Hepatocyte (in vitro differentiated cells): ENCODE measurements at places on chromosomes 1 and 21. TPM values are rescaled to one million over a fixed set of nuclear protein-coding genes. Genes with fewer than 3 reads are reported as not detected.
A peak's percentile ranks its signal among the peaks of the same experiment; 100 is the strongest.

DNA sequence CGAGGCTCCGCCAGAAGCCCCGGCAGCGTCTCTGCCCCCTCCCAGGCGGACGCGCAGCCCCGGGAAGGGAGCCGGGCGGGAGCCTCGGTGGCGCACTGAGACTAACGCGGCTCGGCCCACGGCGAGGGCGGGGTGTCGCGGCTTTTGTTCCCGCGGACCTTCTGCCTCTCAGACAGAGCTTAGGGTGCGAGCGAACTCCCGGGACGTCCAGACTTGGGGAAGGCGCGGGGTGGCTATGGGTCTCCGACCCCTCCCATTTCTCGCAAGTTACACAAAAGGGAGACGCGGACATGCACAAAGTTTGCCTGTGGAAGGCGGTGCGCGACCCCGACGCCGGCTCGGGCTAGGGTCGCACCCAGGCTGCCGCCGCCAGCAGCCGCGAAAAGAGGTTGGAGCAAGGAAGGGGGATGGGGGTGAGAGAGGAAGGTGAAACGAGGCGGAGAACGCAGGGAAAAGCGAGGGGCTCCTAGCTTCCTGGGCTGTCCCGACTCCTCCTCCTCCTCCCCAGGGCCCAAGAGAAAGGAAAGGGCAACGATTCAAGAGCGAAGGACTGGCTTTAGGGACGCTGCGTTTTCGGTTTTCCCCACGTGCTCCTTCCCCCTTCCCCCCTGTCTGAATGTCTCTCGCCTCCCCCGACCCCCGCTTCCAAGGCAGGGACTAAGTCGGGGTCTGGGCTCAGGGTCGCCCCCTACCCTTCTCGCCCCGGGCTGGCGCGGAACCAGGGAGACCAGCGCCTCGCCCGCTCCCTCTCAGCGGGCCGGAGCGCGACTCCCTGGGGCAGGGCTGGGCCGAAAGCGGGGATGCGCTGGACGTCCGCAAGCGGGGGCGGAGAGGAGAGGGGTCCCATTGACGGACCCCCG, 729 bp downstream of the APP start:
- peak; percentile 69 for DNase-seq
- no peaks in the 10 kb centered on the region for H3K36me3 ChIP-seq
- no peaks in the 10 kb centered on the region for H3K27me3 ChIP-seq
- H3K4me3 ChIP-seq, result peak overlapping the region; percentile 99
- H3K27ac ChIP-seq, result peak overlapping the region; percentile 92
- peaks cover 30% of the 10 kb centered on the region for H3K4me1 ChIP-seq

DNA sequence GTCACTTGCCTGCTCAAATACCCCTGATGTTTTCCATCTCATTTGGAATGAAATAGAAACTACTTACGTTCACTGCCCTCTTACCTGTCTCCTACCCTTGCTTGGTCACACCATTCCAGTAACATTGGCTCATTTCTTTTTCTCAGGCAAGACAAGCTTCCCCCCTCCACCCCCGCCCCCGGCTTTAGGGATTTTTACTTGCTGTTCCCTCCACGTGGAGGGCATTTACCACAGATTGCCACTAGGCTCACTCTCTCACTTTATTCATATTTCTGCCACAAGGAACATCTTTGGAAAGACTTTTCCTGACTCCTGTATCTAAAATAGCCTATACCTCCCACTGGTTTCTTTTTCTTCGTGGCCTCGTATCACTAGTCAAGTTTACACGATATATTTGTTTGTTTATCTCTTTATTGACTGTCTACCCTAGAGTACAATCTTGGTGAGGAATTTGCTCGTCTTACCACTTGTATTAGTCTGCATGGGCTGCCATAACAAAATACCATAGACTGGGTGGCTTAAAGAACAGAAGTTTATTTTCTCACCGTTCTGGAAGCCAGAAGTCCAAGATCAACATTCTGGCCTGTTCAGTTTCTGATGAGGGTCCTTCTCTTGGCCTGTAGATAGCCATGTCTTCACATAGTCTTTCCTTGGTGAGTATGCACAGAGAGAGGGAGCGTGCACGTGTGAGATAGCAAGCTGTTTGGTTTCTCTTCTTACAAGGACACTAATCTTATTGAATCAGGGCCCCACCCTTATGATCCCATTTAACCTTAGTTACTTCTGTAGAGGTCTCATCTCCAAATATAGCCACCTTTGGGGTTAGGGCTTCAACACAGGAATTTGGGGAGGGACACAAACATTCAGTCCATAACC, 126.2 kb downstream of the NRDC start:
- no peak overlapping the region for H3K27ac ChIP-seq
- no peaks in the 10 kb centered on the region for H3K27me3 ChIP-seq
- no peak overlapping the region for H3K4me3 ChIP-seq
- no peaks in the 10 kb centered on the region for H3K4me1 ChIP-seq

GRCh38 chr1:179146476-179146875, 64.6 kb downstream of the TOR3A start:
- no peaks in the 10 kb centered on the region for H3K27me3 ChIP-seq
- DNase-seq, result no peak
- peaks cover 16% of the 10 kb centered on the region for H3K4me1 ChIP-seq
- no peak overlapping the region for H3K27ac ChIP-seq

Gene CELA2B
- total RNA-seq, result 0.73 TPM in 1 of 2 replicates, not detected in the other

- H3K27ac ChIP-seq, result no peak overlapping the region
- no peak for DNase-seq
- no peaks in the 10 kb centered on the region for H3K4me1 ChIP-seq
- H3K27me3 ChIP-seq, result no peaks in the 10 kb centered on the region
- H3K36me3 ChIP-seq, result no peaks in the 10 kb centered on the region
- no peak overlapping the region for H3K4me3 ChIP-seq
Observed at GRCh38 chr1:51415963-51416362, 85.6 kb upstream of the TTC39A start.

GRCh38 chr1:63777286-63777685, 3.5 kb downstream of the ROR1 start:
- no peak overlapping the region for H3K27ac ChIP-seq
- H3K27me3 ChIP-seq, result no peaks in the 10 kb centered on the region
- H3K36me3 ChIP-seq, result no peaks in the 10 kb centered on the region
- peaks cover 54% of the 10 kb centered on the region for H3K4me1 ChIP-seq
- DNase-seq, result no peak

- H3K36me3 ChIP-seq, result no peaks in the 10 kb centered on the region
- peak overlapping the region; percentile 95 for H3K27ac ChIP-seq
- no peak for DNase-seq
- no peak overlapping the region for H3K4me3 ChIP-seq
Observed at GRCh38 chr1:88892357-88892877, 1.1 kb upstream of the GTF2B start.

GRCh38 chr1:100713626-100714025, 5.9 kb upstream of the VCAM1 start:
- no peak for DNase-seq
- no peaks in the 10 kb centered on the region for H3K27me3 ChIP-seq
- no peaks in the 10 kb centered on the region for H3K36me3 ChIP-seq
- H3K27ac ChIP-seq, result no peak overlapping the region
- H3K4me3 ChIP-seq, result no peak overlapping the region
- H3K4me1 ChIP-seq, result peaks cover 6% of the 10 kb centered on the region

- no peaks in the 10 kb centered on the region for H3K36me3 ChIP-seq
- no peaks in the 10 kb centered on the region for H3K4me1 ChIP-seq
- H3K4me3 ChIP-seq, result no peak overlapping the region
- no peak for DNase-seq
Observed at GRCh38 chr1:183553331-183553730, 36.9 kb downstream of the NCF2 start.

Gene PPCS
- 79.0 and 86.3 TPM in 2 replicates for total RNA-seq

DNA sequence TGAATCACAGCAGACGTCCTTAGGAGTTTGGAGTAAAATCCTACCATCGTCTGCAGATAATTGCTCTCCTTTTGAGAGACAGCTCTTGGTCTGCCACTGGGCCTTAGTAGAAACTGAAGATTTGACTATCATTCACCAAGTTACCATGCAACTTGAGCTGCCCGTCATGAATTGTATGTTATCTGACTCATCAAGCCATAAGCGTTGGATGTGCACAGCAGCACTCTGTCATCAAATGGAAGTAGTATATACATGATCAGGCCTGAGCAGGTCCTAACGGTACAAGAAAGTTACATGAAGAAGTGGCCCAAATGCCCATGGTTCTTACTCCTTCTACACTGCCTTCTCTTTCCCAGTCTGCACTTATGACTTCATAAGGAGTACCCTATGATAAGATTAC, 317.8 kb downstream of the GPATCH2 start:
- no peaks in the 10 kb centered on the region for H3K4me1 ChIP-seq
- H3K27me3 ChIP-seq, result no peaks in the 10 kb centered on the region
- H3K36me3 ChIP-seq, result no peaks in the 10 kb centered on the region
- H3K27ac ChIP-seq, result no peak overlapping the region

Gene ESPN
- total RNA-seq, result 21.4 and 31.1 TPM in 2 replicates

Gene MANEAL
- total RNA-seq, result 2.3 and 2.7 TPM in 2 replicates

Gene ANGPTL3
- 81.8 and 88.6 TPM in 2 replicates for total RNA-seq

- peak; percentile 91 for DNase-seq
- H3K36me3 ChIP-seq, result no peaks in the 10 kb centered on the region
Observed at GRCh38 chr21:34544032-34544496, 32.1 kb upstream of the KCNE1 start.

Gene SPTA1
- total RNA-seq, result 0.03 and 0.04 TPM in 2 replicates

DNA sequence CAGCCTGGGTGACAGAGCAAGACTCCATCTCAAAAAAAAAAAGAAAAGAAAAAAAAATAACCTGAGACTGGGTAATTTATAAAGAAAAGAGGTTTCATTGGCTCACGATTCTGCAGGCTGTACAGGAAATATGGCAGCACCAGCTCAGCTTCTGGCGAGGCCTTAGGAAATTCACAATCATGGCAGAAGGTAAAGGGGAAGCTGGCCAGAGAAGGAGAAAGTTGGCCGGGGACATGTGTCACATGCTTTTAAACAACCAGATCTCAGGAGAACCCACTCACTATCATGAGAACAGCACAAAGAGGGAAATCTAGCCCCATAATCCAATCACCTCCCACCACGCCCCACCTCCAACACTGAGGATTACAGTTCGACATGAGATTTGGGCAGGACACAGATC, 125.3 kb downstream of the DISP1 start:
- H3K27ac ChIP-seq, result no peak overlapping the region
- no peaks in the 10 kb centered on the region for H3K4me1 ChIP-seq
- no peaks in the 10 kb centered on the region for H3K36me3 ChIP-seq
- no peaks in the 10 kb centered on the region for H3K27me3 ChIP-seq
- DNase-seq, result no peak

DNA sequence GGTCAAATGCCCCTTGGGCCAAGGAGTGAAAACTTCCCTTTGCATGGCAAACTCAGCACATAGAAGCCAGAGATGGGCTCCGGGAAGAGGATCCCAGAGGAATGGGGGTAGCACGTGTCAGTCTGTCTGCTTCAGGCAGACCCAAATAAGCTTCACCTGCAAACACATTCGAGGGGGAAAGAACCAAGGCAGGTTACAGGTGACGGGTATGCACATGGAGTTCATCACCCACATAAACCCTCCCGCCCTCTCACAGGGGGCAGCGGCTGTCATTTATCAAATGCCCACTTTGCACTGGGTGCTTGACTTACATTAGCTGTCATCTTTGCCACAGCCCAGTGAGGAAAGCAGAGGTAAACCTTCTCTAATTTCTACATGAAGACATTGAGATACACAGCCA, 73.0 kb upstream of the TLR5 start:
- H3K27me3 ChIP-seq, result no peaks in the 10 kb centered on the region
- no peaks in the 10 kb centered on the region for H3K36me3 ChIP-seq
- H3K4me3 ChIP-seq, result no peak overlapping the region
- H3K27ac ChIP-seq, result no peak overlapping the region

GRCh38 chr1:12285496-12286143, 55.8 kb downstream of the VPS13D start:
- no peaks in the 10 kb centered on the region for H3K4me1 ChIP-seq
- H3K27ac ChIP-seq, result no peak overlapping the region
- no peaks in the 10 kb centered on the region for H3K27me3 ChIP-seq
- no peak overlapping the region for H3K4me3 ChIP-seq

DNA sequence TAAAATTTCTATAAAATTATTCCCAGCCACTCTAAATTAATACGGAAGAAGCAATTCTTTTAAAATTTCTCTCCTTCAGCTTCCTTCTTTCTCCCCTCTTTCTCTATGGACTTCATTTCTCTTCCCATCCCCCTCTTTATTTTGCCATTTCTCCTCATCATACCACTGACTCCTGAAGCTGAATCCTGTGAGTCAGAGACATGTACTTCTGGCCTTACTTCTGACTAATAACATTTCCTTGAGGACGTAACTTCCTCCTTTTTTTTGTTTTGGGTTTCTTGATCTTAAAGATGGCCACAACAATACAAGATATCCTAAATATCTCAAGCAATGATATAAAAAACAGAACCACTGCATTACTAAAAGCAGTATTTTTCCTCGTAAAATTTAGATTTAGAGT, 63.6 kb upstream of the DENND1B start:
- H3K36me3 ChIP-seq, result no peaks in the 10 kb centered on the region
- H3K4me1 ChIP-seq, result no peaks in the 10 kb centered on the region
- no peak overlapping the region for H3K4me3 ChIP-seq
- no peak for DNase-seq
- H3K27me3 ChIP-seq, result no peaks in the 10 kb centered on the region

DNA sequence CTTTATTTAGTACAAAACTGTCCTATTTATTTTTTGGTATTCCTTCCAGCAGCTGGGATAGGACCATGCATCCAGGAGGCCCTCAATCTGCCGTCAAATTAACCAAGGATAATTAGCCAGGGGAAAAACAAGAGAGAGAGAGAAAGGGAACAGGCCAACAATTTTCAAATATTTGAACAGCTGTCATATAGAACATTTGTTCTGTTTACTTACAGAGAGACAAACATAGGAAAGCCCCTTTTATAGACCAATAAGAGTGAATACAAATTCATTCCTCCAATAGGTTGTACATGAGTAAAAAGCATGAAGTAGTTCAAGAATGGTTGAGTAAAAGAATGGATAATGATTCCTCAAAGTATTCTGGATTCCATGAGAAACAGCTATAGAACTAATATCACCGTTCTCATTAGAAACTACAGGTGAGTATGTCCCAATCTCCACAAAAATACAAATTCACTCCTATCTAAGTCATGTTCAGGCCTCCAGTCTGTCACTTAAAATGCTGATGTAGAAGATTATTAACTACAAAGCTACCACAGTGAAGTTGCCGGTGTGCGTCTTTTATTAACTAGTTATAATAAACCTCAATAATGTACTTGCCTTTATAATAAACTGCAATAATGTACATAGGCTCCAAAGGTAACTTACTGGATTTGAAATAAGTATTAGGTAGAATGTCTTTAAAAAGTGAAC, 64.8 kb upstream of the GNG4 start:
- no peaks in the 10 kb centered on the region for H3K36me3 ChIP-seq
- peak overlapping the region; percentile 12 for H3K27ac ChIP-seq
- no peaks in the 10 kb centered on the region for H3K27me3 ChIP-seq

GRCh38 chr1:170225781-170226530, 80.2 kb downstream of the NTMT2 start:
- H3K4me3 ChIP-seq, result no peak overlapping the region
- no peaks in the 10 kb centered on the region for H3K4me1 ChIP-seq
- H3K27me3 ChIP-seq, result no peaks in the 10 kb centered on the region
- no peaks in the 10 kb centered on the region for H3K36me3 ChIP-seq
- peak; percentile 11 for DNase-seq
- peak overlapping the region; percentile 33 for H3K27ac ChIP-seq

Gene LAX1
- not detected in 2 replicates for total RNA-seq

GRCh38 chr1:208227366-208227765, 16.8 kb downstream of the PLXNA2 start:
- H3K4me1 ChIP-seq, result peaks cover 25% of the 10 kb centered on the region
- no peaks in the 10 kb centered on the region for H3K27me3 ChIP-seq
- no peak overlapping the region for H3K4me3 ChIP-seq
- peak overlapping the region; percentile 18 for H3K27ac ChIP-seq
- DNase-seq, result no peak
